ENCODE measurements at places on chromosomes 3 and 15.

DNA sequence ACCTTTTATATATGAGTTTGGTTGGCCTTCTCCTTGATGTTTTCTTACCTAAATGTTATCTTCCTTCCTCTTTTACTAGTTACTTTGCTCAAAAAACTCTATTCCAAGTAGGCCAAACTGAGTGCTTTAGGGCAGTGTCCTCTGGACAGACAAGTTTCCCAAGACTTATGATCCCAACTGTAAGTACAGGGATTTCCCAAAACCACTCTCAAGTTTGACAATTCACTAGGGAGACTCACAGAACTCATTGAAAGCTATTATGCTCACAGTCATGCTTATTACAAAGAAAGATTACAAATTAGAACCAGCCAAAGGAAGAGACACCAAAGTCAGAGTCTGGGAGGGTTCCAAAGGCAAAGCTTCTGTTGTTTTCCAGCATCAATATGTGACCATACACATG, 534.2 kb upstream of the ALCAM start:
- DNase-seq: no peak

DNA sequence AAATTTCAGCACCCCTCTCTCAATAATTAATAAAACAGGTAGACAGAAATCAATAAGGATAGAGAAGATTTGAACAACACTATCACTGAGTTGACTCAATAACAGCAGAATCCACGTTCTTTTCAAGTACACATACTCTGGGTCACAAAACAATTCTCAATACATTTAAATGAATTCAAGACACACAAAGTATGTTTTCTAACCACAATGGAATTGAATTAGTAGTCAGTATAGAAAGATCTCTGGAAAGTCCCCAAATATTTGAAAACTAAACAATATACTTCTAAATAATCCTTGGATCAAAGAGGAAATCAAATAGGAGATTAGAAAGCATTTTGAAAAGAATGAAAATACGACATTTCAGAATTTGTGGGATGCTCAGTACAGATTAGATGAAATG, 40.0 kb downstream of the TKT start:
- no peak for DNase-seq

- DNase-seq: no peak
Observed at GRCh38 chr3:68089572-68090011, 435.2 kb upstream of the SUCLG2 start.

- no peak for DNase-seq
Observed at GRCh38 chr3:108209579-108209978, 12.6 kb downstream of the IFT57 start.

DNA sequence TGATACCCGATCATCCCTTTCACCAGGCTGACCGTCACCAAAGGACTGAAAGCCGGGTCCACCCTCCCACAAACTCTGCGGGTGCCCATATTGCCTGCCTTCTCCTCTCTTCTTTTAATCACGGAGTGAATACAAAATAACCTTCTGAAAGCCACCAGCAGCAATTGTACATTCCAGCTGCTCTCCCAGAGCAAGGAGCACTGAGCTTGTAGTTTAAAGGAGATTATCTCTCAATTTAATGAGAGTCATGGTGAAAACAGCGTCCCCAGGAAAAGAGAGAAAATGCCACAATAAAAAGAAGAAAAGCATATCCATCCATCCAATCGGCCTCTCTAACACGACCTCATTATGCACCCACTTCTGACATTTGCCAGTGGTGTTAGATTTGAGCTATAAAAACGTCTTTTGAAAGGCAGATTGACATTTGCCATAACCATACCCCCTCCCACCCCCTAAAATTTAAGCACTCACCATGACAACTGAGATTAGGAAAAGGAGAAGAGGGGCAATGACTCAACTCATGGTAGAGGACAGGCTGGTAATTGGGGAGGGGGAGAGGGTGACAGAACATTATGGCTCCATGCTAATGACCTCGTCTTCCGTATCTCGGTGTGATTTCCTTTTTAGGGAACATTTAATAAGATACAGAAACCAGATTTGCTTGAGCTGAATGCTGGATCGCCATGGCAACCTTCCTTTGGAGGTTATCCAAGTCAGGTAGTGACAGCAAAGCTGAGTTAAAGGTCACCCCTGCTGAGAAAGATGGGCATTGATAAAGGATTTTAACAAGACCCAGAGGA, 106.2 kb downstream of the ST8SIA2 start:
- DNase-seq: no peak

GRCh38 chr3:94158512-94158911, 95.7 kb downstream of the NSUN3 start:
- DNase-seq: no peak

DNA sequence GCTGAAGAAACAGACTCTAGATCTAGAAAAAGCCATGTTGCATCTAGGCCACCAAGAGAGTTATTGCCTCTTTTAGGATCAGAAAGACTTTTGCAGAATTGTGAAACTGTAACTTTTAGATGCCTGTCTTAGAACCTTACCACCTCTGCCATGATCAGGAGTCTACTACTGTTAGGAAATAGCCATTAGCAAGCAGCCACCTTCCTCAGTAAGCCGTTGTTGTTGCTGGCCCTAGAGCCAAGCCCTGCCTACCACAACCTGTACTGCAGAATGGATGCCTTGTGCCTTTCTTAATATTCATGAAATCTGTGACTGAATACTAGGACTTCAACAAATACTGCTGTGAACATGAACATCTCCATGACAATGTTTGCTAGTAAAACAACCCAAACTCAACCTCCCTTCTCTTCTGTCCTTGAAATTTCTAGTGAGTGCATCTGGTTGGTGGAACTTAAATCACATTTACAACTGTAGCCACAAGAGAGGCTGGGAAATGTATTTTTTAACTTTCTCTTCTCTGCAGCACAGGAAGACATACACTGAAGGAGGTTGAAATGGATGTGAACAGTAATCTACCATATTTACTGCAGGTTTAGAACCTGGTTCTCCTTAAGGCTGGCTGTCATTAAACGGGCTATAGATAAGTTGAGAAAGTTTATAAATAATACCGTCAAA, 20.7 kb downstream of the RASA2 start:
- DNase-seq: no peak
